Heart left ventricle (tissue), 16 donors: ENCODE measurements at places on chromosomes 16 and 17. TPM values are rescaled to one million over a fixed set of nuclear protein-coding genes. Genes with fewer than 3 reads are reported as not detected.

DNA sequence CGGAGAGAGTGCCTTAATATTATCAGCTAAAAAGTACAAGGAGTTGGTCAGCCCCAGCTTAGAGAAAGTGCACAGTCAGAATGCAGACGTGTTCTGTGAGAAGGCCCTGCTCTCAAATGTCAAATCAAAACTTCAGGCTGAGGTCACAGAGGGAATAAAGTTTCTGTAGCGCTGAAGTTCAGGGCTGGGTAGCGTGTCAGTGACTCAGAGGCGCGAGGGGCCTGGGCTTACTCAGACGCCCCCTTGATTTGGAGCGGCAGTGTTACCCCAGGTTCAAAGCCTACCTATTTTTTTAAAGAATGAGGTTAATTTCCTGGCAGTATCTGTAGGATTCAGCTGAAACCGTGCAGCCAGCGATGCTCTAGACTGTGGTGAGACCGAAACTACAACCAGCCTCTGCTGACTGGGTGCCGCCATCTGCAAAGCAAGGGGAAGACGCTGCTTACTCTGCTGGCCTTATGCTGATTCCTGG lies 4.8 kb downstream of the CIAO3 start:
- DNase-seq: no peak

- DNase-seq: peak; percentile 86
These were observed 27.4 kb downstream of the BCO1 start for GRCh38 chr16:81265658-81266451.

GRCh38 chr17:34412965-34413441 lies 50.0 kb upstream of the CCL1 start:
- no peak for DNase-seq

Gene TMEM238L
- not detected for total RNA-seq

Gene IGSF6
- 2.9 TPM for total RNA-seq

Gene CCDC200
- total RNA-seq: not detected

Gene ZFHX3
- 19.8 TPM for total RNA-seq

Gene CES5A
- total RNA-seq: not detected

Gene TLE7
- total RNA-seq: not detected
